ENCODE measurements at places on chromosomes 13 and 19.

GRCh38 chr13:94646904-94647303 is 45.2 kb downstream of the GPR180 start:
- DNase-seq = no peak

DNA sequence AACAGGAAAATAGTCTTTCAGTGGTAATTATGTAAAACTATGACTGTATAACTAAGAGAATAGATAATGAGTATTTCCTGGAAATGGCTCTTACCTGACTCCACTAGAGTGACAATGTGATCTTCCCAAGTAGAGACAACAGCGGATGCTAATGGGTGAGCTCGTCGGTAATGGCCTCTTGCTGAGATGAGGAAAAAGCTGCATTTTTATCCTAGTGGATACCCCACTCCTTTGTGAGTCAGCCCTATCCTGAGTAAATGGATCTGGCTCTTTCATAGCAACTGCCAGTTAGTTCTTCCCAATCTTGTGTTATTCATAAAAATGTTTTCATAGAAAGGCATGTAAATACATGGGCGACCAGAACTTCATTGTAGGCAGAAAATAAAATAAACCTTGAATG is 299.5 kb downstream of the NALCN start:
- DNase-seq = no peak

- no peak for DNase-seq
Observed at GRCh38 chr19:45137179-45137761, 23.5 kb downstream of the NKPD1 start.

DNA sequence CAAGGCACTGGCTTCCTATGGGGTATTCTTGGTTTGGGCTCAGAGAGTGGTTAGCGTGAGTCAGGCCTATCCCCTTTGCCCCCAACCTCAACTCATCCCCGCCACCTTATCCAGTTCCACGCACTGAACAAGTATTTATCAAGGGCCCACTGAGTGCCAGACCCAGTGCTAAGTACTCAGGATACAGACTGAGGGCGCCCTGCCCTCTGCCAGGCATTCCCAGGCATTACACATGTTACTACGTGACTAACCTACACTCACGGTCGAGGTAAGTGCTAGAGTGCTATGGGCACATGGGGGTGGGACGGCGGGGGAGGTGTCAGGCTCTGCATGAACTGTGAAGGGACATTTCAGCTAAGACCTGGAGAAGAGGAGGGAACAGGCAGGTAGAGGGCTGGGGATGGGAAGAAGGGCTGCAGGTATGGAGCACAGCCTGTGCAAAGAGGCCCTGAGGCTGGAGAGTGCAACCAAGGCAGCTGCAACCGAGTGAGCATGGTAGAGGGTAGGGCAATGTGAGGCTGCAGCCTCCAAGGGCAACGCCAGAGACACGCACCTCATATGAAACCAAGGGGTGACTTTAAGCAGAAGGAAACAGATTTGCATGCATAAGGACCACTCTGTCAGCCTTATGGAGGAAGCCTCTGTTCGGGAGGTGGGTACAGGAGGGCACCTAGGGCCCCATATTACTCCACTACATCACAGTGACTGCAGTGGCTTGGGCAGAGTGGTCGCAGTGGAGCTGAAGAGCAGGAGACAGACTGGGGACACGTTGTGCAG is 22.5 kb downstream of the DHRS12 start:
- no peak for DNase-seq

DNA sequence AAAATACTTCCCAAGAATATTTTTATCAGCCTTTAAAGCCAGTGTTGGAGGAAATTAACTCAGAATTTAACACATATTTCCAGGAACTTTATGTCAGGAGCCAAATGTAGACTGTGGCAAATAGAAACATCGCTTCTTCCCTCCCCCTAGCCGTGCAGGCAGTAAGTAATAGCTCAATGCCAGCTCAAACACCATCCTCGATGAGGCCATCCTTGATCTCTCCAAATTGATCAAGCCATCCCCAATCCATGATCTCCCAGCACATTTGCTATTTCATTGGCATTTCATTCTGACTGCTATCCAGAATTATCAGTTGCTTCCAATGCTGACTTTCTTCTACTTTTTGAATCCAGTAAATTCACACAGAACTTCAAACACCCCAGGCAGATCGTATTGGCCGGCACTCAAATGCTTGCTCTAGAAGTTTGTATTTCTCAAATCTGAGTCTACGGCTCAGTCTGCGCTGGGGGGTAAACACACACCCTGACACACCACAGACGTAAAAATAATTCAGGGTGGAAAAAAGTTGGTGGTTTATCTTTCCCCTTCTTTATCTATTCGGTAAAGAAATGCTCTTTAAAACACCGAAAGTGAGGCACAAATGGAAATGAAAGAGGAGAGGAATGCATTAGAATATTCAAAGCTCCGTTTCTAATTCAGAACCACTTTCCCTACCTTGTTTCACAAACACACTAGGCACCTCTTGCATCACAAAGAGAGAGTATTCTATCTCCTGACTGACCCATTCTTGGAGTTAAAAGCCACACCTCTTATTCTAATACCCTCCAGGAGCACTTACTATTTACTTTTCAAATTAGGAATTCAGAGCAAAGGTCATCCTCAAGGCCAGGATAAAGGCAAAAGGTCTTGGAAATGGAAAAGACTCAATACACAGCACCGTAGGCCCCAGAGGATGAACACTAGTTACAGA is 991 bp downstream of the OBI1 start:
- no peak for DNase-seq

GRCh38 chr13:77698201-77699058 is 943 bp downstream of the SLAIN1 start:
- no peak for DNase-seq

GRCh38 chr13:28449826-28450773 is 44.8 kb downstream of the FLT1 start:
- DNase-seq = no peak

DNA sequence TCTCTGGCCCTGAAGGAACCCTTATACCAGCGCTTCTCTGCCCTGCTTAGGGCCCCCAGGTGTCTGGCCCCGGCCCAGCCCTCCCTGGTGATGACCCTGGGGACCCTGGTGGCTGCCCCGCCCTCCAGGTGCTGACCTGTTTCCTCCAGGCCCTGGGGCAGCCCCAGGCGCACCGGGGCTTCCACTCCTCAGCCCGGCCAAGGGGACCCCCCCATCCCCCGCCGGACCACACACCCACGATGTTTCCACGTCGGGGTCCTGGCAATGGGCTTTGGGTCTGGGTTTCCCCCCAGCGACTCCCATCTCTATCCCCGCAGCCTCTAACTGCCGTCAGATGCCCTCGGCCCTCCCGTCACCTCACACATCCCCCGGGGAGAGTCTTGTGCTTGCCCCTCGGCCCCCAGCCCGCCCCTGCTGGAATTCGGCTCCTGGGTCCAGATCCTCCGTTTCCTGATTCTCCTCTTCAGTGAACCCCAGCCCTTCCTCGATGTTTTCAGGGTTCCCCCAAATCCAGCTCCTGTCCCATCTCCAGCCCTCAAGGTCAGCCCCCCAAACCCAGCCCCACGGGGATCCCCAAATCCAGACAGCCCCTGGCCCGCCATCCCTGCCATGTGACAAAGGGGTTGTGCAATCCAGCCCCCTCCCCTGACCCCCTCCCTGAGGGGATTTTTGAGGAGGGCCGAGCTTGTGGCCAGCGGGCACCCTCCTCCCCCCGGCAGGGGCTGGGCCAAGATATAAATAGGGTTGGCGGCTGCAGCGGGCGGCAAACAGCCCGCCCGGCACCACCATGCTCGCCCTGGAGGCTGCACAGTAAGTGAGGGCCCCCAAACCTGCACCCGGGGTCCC is at the start of gene SPIB:
SPIB (plus strand) TSS at position 763 of the 846 bp plus-strand sequence; CDS start at position 788, 25 bp downstream.
- no peak for DNase-seq

GRCh38 chr13:29917650-29918049 is 67.2 kb upstream of the UBL3 start:
- no peak for DNase-seq

DNA sequence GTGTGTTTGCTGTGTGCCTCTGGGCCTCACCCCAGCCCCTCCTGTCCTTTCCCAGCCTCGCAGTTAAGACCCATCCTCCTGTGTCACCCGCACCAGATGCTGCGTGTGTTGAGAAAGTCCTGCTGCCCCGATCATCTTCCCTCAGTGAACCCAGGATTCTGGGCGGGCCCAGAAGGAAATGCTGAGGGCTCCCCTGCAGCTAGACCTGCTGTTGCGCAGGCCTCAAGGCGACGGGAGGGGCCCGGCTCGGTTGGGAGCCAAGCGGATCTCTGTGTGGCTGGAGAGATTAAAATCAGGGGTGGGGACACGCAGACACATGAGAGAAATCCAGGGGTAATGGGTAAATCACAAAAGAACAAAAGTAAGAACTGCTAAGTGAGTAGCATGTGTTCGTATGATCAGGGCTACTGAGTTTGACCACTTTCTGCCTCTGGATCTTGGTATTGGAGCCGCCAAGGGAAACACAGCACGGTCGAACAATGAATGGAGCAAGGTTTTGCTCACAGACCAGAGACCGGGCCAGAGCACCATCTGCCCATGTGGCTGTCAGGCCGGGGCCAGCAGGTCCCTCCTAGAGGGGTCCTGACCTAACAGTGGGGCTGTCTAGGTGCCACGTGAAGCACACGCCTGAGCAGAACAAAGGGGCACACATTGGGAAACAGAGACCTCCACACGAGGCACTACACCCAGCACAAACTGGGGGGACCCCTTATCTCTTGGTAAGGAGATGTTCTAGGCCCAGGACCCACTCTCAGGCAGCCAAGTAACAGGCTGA is 7.1 kb downstream of the ZSCAN1 start:
- DNase-seq = no peak

DNA sequence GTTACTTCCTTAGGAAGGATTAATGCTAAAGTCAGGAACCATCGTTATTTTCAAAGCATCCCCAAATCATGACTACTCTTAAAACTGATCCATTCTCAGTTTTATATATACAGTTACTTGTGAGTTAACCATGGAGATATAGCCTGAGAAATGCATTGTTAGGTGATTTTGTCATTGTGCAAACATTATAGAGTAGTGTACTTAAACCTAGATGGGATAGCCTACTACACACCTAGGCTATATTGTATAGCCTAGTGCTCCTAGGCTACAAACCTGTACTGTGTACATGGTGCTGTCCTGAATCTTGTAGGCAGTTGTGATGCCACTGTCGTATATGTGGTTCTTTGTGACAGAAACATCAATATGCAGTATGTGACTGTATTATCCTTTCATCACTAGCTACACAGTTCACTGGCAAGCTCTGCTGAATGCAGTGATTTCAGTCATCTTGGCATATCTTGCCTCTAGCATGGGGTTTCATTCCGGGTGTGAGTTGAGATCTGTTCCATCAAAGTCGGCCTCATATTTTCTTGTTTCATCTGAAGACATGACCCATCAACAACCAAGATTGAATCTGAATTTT is 45.3 kb downstream of the CDK8 start:
- no peak for DNase-seq

DNA sequence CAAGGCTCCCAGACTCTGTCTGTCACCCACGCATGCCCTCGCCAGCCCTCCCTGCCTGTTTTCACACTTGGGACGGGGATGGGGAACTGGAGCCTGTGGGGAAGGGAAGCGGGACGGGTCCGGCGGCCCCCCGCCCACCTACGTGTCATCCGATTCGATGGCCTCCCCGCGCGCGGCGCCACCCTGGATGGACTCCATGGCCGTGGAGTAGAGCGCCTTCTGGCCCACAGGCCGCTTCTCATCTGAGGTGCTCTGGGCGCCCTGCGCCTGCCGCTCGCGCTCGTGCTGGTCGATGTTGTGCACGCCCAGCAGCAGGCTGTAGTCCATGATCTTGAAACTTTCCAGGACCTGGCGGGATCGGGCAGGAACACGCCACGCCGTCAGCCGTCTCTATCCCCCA is 25.1 kb upstream of the CACTIN start:
- DNase-seq = no peak

- DNase-seq = no peak
Observed at GRCh38 chr13:65063753-65064152, 2166.4 kb downstream of the PCDH9 start.

GRCh38 chr13:61994174-61994573 is 578.5 kb upstream of the PCDH20 start:
- no peak for DNase-seq

GRCh38 chr19:34088292-34088691 is 84.0 kb upstream of the LSM14A start:
- no peak for DNase-seq

- no peak for DNase-seq
Observed at GRCh38 chr13:76621705-76622104, 264.5 kb downstream of the KCTD12 start.

- DNase-seq = no peak
Observed at GRCh38 chr13:111225810-111226546, 94.5 kb upstream of the TEX29 start.

- DNase-seq = no peak
Observed at GRCh38 chr19:28234637-28235036, 978.3 kb downstream of the UQCRFS1 start.

DNA sequence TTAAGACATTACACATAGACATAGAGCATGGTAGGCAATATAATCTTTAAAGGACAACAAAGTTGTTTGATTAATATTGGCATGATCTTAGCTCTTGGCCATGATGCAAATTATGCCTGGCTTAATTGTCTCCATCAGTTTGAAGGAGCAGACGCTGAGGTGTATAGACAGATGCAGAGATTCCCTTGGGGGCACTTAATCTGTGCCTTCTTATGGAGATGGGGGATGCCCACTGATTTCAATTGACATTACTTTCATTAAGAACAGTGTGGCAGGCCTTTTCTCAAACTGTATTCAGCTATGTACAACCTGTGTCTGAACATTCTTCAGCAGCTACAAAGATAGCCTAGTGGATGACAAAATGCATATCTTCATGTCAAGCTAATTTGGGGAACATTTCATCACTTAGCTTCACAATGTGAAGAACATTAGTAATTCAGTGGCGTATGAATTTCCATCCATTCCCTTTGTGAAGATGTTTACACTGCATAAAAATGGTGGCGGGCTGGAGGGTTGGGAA is 85.3 kb upstream of the MYCBP2 start:
- DNase-seq = peak; percentile 28

DNA sequence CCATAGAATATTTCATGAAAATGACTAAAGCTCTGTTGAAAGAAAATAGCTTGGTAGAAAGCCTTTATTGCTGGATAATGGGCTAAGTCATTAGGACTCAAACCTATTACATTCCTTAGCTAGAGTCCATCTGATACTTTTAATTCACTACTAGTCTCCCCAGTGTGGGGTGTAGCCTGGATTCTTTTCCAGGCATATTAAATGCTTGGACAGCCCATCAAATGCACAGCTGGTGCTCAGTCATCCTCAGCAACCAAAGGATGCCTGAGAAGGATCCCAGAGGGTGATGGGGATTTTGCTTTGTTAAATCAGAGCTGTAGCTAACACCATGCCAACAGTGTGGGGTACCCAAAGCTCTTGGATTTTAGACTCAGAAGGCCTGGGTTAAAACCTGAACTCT is 153.5 kb downstream of the DLEU7 start:
- peak; percentile 5 for DNase-seq

GRCh38 chr13:111008351-111008750 is 93.5 kb upstream of the ANKRD10 start:
- DNase-seq = no peak
